Right cardiac atrium (tissue), 5 donors: ENCODE measurements at places on chromosomes 3 and 15. TPM values are rescaled to one million over a fixed set of nuclear protein-coding genes. Genes with fewer than 3 reads are reported as not detected.
A peak's percentile ranks its signal among the peaks of the same experiment; 100 is the strongest.

GRCh38 chr15:43769584-43770228 is 7.1 kb downstream of the ELL3 start:
- peak; percentile 68 for DNase-seq

DNA sequence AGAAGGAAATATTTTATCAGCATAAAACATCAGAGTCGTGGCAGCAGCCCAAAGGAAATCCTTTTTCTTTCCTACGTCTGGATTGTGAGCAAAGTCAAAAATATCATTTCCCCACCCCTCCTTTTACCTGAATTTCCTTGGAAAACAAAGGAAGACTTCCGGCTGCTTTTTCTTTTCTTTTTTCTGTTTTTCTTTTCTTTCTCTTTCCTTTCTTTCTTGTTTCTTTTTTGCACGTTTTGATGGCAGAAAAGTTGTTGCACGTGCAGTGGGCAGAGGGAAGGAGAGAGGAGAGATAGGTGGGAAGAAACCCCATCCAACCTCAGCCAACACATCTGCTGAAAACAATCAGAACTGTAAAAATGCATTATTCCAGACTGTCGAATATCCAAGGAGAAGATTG is 544 bp upstream of the MYO1E start:
- DNase-seq: no peak

Gene APOD
- total RNA-seq: 41.1 TPM

GRCh38 chr15:38090223-38090622 is 155.8 kb downstream of the TMCO5A start:
- no peak for DNase-seq

DNA sequence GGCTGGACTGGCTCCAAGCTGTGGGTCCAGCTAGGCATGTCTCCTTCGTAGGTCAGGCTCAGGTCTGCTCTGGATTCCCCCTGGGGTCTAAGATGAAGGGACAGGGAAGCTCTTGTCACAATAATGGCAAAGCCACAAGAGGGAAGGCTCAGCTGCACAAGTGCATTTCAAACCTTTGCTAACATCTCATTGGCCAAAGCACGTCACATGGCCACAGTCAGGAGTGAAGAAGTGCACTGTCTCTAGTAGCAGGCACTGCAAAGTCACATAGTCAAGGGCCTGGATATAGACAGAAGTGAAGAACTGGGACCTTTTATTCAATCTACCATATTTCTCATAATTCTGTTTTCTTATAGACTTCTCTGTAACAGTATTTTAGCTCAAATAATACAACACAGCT is 20.1 kb downstream of the DLEC1 start:
- DNase-seq: no peak

GRCh38 chr15:40110866-40111550 is 2.3 kb upstream of the BMF start:
- no peak for DNase-seq

Gene HTD2
- 14.1 TPM for total RNA-seq

DNA sequence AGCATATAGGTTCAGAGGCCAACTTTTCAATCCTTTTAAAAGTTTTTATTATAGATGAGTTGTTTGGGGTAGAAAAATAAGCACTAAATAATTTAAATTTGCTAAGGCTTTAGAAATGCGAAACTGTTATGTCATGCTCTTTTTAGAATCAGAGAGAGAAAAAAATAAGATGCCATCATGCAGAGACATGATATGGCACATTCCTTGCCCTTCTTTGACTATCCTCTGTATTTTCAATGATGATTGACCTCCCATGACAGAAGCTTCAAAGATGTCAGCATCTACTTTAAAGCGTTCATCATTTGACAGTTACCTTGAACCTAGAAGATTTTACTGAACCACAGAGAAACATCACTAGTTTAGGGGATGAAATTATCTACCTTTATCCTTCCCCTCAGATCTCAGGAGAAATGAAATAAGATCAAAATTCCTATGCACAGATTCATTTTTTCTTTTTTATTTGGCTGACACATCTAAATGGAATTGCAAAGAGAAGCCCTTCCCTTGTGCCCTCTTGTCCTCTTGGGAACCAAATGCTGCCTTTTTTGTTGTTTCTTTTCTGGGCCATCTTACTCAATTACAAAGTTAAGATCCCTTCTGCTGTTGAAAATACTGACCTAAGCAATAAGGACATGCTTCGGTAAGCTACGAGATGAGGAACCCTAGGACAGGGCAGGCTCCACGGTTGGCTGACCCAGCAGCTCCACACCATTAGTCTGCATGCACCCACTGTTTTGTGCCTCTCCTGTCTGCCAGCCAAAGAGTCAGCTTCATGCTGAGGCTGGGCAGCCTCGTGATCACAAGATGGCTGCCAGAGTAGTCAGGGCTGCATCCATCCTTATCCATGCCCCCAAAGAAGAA is 289.7 kb upstream of the TPM1 start:
- DNase-seq: no peak

DNA sequence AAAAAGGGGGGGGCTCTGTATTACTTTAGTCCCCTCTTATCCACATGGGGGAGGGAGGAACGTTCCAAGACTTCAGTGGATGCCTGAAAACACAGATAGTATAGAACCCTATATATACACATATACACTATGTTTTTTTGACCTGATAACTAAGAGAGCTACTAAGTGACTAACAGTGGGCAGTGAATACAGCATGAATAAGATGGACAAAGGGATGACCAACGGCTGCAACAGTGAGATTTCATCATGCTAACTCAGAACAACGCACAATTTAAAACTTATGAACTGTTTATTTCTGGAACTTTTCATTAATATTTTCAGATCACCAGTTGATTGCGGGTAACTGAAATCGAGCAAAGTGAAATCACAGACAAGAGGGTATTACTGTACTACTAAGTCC is 7.3 kb downstream of the DCUN1D1 start:
- DNase-seq: no peak

Gene PSTPIP1
- total RNA-seq: 6.0 TPM

- DNase-seq: no peak
These were observed 222.1 kb upstream of the CHRM5 start for GRCh38 chr15:33746203-33746602.

Gene TLR9
- 0.09 TPM for total RNA-seq

DNA sequence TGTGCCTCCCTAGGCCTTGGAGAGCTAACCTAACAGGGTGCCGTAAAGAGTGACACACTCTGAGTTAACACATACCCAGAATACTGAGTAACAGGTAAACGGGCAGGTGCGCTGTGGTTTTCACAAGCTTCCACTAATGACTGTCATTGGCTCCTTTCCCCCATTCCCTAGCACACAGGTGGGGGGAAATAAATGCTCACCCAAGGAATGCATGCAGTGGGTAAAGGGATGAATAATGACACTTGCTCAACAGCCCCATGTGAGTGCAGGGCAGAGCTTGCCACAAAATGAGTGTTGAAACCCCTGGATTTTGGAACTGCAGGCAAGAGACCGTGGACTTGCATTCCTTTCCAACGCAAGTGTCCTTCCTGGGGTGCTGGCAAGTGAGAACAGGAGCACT is 57.6 kb downstream of the ADAMTS17 start:
- DNase-seq: no peak

- DNase-seq: no peak
These were observed 109.7 kb upstream of the FAM3D start for GRCh38 chr3:58776231-58776630.

DNA sequence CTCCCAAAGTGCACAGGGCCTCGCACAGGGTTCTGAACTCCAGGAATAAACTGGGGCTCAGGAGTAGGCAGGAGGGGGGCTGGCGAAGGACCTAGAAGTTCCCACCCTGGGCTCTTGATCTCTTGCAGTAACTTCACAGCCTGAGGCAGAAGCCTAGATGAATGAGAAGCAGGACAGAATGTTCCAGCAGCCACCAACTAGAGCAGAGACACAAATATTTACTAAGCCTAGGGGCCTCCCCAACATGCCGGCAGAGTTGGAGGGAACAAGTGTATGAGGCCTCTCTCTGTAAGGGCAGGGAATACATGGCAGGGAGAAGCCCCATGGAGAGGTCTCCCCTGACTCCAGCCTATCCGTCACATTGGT is 25.3 kb upstream of the C15orf39 start:
- DNase-seq: no peak

DNA sequence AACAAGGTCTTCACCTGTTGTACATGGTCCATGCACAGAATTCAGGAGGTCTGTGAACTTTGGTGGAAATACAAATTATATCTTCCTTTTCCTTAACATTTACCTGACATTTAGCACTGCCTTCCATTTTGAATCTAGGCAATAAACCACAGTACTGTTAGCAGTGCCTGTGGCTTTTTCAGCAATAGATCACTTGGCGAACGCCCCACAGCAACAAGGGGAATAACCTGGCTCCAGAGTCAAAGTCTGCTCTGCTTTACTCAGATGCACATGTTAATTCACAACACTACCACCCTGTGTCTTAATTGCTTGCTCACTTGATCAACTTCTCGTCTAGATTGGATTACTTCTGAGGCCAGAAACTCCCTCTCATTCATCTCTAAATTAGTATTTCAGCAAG is 414.6 kb upstream of the PROK2 start:
- DNase-seq: no peak

Gene SKOR1
- 0.18 TPM for total RNA-seq
